ENCODE measurements at places on chromosomes 5 and 9. TPM values are rescaled to one million over a fixed set of nuclear protein-coding genes. Genes with fewer than 3 reads are reported as not detected.

Gene IL3
- not detected for total RNA-seq

Gene ST8SIA4
- 0.58 TPM for total RNA-seq

Gene SLC23A1
- 1.9 TPM for total RNA-seq

Gene SPATA31A3
- total RNA-seq = not detected

Gene FOXD4L4
- total RNA-seq = 0.07 TPM

Gene ARID3C
- not detected for total RNA-seq

Gene CTSV
- 13.4 TPM for total RNA-seq

Gene CHD1
- total RNA-seq = 27.6 TPM

Gene VCP
- 266 TPM for total RNA-seq

Gene GCNT4
- total RNA-seq = 0.35 TPM

Gene RCL1
- 38.8 TPM for total RNA-seq

Gene TMC1
- total RNA-seq = 0.13 TPM

Gene SPATA31E1
- total RNA-seq = not detected

Gene KCNN2
- 0.17 TPM for total RNA-seq

Gene SPAAR
- not detected for total RNA-seq

Gene INSL4
- 16.7 TPM for total RNA-seq

Gene MCIDAS
- 2.2 TPM for total RNA-seq
